ENCODE measurements at places on chromosomes 13 and 19.

- no peak for DNase-seq
Observed at GRCh38 chr13:80590551-80590950, 249.6 kb upstream of the SPRY2 start.

GRCh38 chr19:46692918-46693722 lies 23.8 kb downstream of the PRKD2 start:
- DNase-seq: peak; percentile 6

- DNase-seq: no peak
Observed at GRCh38 chr19:4115818-4116385, 8.0 kb downstream of the MAP2K2 start.

DNA sequence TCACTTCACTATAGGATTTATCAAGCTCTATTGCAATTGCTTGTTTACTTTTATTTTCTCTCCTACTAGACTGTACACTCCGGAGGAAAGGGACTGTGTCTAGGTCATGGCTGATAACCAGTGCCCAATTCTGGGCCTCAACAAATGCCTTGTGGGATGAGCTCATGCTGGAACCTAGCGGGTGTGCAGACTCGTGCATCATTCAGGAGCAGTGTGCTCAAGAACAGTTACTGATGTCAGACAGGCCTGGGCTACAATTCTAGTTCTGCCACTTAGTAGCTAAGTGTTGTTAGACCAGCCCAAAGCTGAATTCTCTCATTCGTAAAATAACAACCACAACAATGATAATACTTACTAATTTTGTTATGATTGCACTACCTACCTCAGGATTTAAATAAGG lies 95.4 kb downstream of the CYSLTR2 start:
- peak; percentile 29 for DNase-seq

DNA sequence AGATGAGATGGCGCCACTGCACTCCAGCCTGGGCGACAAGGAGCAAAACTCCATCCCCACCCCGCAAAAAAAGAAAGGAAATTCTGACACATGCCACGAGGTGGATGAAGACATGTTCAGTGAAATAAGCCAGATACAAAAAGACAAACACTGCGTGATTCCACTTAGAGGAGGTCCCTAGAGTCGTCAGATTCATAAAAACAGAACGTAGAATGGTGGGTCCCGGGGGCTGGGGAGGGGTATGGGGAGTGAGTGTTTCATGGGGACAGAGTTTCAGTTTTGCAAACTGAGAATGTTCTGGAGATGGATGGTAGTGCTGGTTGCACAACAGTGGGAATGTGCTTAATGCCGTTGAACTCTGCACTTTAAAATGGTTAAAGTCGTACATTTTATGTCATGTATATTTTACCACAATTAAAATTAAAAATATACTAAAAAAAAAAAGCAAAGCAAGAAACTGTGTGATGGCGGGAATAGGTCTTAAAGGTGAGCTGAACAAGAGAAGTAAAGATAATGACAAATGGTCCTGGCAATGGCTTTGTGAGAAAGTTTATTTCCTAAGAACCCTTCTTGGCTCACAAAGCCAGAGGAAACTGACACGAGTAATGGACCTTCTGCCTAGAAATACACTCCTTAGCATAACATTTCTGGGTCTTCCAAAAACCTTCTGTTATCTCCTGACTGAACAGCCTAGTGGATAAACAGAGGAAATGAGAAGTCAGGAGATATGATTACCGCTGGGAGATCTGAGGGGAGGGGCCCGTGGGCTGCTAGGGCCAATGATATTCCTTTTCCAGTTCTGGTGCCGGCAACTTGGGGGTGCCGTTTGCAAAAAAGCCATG lies 4.2 kb upstream of the SPC24 start:
- no peak for DNase-seq

DNA sequence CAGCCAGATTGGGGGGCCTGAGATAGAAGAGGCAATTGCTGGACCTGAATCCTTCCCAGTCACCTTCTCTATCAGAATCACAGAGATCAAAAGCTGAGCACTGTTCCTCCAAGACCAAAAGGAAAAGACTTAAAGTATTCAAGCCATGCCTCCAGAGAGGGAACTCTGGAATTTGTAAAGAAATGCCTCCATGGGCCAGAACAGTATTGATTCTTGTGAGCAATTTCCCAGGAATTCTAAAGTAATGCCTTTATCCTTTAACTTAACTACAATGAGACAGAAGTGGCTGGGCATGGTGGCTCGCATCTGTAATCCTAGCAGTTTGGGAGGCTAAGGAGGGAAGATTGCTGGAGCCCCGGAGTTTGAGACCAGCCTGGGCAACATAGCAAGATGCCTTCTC lies 148.8 kb downstream of the FLT1 start:
- no peak for DNase-seq
